GM12891 (cell line): ENCODE measurements at places on chromosomes 12 and 14.
A peak's percentile ranks its signal among the peaks of the same experiment; 100 is the strongest.

- no peak for DNase-seq
Measured at GRCh38 chr12:109777544-109777943, 55.7 kb downstream of the TRPV4 start.

DNA sequence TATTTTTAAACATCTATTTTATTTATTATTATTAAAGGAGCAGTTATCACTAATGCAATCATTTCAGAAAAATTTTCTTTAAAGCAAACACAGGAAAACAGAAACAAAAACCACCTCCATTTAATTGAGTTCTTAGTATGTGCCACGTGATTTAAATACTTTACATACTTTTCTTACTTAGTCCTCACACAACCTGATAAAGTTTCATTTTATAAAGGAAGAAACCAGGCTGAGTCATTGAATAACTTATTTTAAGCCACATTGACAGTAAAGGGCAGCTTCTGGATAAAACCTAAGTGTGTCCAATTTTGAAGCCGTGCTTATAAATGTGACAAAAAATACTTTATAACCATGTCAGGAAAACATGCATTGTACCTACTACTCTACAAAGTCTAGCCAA is 57.1 kb upstream of the PCED1B start:
- DNase-seq: no peak

GRCh38 chr12:19461999-19462398 is 22.7 kb downstream of the AEBP2 start:
- no peak for DNase-seq

- DNase-seq: no peak
Measured at GRCh38 chr14:105472486-105472991, 2.1 kb upstream of the CRIP2 start.

- DNase-seq: no peak
Measured at GRCh38 chr12:10361084-10361483, 28.8 kb downstream of the KLRK1 start.

DNA sequence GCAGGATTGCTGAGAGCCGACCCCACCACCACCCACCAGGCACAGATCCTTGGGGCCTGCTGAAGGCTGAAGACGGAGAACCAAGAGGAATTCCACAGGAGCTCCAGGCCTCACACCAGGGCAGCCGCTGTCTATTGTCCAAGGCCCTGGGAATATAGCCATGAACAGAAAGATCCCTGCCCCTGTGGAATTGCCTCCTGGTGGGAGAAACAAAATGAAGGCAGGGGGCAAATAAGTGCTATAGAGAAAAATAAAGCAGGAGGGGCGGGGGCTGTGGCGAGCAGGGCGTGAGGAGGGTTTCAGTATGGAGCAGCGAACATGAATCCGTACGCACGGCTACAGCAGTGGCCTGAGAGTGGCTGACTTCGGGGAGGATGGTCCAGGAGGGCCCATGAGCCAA is 96.1 kb downstream of the EML1 start:
- DNase-seq: no peak

DNA sequence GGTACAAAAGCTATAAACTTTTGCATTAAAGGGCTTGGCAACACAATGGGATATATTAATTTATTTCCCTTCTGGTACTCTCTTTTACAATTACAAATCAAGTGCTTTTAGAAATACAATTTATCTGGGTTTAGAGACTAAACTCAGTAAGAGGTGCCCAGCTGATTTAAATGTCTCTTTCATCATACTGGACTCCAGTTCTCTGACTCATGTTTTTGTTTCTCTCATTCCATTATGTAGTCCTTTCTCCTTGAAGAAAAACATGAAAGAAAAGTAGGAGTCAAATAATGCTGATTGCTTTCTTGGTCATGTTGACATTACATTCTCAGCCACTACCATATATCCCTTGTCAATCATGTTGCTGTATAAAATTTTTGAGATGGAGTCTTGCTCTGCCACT is 36.3 kb upstream of the CFL2 start:
- DNase-seq: no peak

- no peak for DNase-seq
Measured at GRCh38 chr12:78671295-78671694, 193.3 kb upstream of the SYT1 start.

- no peak for DNase-seq
Measured at GRCh38 chr12:113253532-113254285, 32.4 kb downstream of the TPCN1 start.

DNA sequence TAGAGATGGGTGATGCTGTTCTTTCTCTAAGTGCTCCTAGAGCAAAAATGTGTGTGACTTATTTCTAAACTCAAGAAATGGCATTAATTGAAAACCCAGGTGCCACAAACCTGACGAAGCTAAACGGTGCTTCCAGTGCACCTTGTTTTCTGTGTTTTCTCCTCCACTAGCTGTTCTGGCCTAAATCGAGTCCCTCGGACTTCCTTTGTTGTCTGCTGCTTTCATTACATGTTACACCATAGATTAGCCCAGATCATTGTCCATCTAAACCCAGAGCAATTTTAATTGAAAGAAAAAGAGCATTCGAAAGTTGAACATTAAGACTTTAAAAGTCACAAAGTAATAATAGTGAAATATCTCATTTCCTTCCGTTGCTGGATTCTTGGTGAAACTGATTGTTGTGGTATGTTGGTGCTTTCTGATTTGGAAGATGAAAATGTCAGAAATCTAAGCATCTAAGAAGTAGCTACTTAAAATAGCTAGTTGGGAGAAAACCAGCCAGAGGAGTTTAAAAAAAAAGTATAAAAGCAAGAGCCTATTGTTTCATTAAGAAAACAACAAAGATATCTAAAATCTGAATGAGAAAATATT is 219.6 kb upstream of the G2E3 start:
- DNase-seq: no peak

DNA sequence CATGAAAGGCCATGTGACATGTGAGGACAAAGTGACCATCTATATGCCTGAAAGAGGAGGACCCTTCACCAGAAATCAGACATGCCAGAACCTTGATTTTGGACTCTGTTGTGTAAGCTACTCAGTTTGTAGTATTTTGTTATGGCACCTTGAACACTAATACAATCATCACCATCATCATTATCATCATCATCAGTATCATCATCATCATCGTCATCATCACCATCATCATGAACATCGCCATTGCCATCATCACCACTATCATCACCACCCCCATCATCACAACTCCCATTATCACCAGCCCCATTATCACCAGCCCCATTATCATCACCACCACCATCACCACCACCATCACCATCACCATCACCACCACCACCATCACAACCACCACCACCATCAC is 15.9 kb downstream of the ISCU start:
- no peak for DNase-seq

- no peak for DNase-seq
Measured at GRCh38 chr14:37869633-37870032, 274.2 kb downstream of the TTC6 start.

DNA sequence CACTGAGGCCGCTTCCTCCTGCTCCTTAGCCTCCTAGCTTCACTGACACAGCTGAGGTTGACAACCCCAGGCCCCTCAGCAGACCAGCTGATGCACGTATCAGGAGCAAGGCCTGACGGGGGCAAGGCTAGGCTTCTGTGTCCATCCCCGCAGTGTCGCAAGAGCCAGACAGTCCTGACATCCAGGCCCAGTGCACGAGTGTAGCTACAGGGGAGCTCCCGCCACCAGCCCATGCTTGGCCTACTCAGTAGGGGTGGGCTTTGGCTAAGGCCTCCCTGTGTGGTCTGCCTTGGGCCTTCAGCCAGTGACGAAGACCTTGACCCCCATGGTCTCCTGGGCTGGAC is 179.1 kb downstream of the DPF3 start:
- DNase-seq: no peak

DNA sequence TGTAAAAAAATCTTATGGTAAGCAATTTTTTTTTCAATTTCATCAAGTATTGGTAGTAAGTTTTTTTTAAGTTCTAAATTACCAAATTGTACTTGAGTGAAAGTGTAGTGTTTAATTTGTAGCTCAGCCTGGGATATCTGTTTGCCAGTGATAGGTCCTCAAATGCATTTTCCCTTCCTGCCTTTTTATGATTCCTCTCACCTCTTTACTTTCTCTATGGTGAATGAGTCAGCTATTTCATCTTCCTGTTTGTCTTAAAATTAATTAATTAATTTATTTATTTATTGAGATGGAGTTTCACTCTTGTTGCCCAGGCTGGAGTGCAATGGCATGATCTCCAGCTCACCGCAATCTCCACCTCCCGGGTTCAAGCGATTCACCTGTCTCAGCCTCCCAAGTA is 10.6 kb downstream of the SRP54 start:
- no peak for DNase-seq

DNA sequence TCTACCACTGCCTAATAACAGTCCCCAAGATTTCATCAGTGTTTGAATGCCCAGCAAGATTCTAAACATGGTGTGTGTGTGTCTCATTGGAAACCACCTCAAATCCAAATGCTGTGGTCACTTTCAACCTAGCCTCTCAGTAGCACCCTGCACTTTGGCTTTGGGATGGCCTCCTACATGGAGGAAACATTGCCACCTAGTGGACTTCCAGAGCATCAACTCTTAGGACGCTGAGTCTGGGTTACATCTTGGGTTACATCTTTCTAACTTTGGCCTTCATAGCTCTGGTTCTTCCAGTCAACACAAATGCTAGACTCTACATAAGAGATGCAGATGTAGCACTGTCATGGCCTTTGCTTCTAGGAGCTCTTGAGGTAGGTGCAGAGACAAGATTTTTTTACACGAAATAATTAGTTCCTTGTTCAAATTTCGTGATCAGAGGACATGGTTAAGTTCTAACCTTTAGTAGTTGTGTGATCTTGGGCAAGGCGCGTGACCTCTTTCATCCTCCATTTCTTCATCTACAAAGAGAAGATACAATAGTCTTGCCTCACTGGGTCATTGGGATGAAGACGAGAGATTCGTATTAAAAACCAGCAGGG is 113.5 kb upstream of the VASH1 start:
- DNase-seq: peak; percentile 32

GRCh38 chr14:50041980-50042379 is 74.4 kb downstream of the VCPKMT start:
- no peak for DNase-seq

DNA sequence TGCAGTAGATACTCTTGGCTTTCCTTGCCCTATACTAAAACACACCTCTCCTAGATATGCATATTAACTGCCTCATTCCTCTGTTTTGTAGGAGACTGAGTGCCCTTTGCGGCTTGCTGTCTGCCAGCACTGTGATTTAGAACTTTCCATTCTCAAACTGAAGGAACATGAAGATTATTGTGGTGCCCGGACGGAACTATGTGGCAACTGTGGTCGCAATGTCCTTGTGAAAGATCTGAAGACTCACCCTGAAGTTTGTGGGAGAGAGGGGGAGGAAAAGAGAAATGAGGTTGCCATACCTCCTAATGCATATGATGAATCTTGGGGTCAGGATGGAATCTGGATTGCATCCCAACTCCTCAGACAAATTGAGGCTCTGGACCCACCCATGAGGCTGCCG is 15.4 kb downstream of the TRAFD1 start:
- no peak for DNase-seq

- no peak for DNase-seq
Measured at GRCh38 chr12:76346236-76346635, 2.0 kb downstream of the BBS10 start.

DNA sequence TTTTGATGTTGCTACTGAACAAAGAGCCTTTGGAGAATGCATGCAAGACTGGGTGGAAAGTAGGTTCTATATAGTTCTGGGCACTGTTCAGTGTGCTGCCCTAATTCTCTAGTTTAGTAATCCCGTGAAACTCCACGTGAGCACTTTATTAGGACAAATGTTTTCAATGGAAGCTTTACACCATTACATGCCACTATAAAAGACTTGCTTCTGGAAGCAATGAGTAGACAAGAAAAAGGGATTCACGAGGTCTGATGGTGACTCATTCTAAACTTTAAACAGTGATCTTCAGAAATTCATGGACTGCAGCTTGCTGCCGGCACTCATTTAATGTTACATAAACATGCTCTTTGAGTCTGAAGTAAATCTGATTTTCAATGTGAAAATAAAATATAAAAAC is 22.3 kb downstream of the ATG14 start:
- DNase-seq: no peak

DNA sequence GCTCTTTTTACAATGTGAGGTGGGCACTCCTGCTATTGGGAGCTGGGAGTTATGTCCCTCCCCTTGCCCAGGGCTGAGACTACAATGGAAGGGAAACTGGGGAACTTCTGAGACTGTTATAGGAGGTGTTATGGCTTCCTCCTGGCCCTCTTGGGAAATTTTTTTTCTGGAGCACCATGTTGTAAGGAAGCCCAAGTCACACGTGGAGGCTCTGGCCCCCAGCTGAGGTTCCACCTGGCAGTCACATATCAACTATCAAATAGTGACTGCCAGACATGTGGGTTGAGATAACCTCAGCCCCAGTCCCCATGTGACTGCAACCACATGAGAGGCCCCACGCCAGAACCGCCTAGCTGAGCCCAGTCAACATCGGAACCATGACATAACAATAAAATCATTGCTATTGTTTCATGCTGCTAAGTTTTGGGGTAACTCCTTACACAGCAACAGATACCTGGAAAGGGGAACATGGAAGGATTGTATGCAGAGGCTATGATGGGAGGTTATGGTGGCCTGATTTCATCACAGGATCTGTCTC is 99.4 kb upstream of the NCOR2 start:
- no peak for DNase-seq

GRCh38 chr12:105417732-105418131 is 87.2 kb downstream of the C12orf75 start:
- DNase-seq: no peak

- DNase-seq: no peak
Measured at GRCh38 chr14:68741477-68741791, 51.4 kb downstream of the ZFP36L1 start.

GRCh38 chr14:101876555-101876938 is 87.8 kb upstream of the DYNC1H1 start:
- peak; percentile 47 for DNase-seq

DNA sequence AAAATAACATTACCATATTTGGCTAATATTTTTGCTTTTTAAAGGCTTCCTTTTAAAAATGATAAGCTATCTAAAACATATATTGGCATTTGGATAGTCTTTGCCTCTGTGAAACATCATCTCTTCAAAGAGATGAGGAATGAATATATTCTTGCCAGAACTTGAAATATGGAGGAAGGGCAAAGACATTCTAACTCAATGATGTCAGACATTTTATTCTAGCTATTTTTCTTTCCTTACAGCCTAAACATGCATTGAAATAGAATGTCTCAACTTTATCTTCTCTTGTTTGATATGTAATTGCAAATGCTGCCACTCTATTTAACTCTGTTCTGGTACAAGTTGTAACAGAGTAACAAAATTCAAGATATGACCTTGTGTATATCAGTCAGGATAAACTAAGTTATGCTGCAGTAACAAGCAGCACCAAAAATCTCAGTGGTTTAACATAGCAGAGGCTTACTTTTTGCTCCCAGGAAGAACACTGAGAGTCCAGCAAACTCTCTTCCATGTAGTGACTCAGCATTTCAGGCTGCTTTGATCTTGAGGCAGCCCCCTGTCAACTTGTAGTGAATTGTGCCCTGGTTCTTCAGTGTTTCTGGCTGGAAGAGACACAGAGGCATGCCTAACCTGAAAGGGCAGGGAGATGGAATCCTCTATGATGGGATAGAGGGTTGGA is 11.0 kb downstream of the IRAK3 start:
- no peak for DNase-seq

- no peak for DNase-seq
Measured at GRCh38 chr12:31321897-31322228, 4.1 kb downstream of the SINHCAF start.
